ENCODE measurements at places on chromosomes 1 and 21. TPM values are rescaled to one million over a fixed set of nuclear protein-coding genes. Genes with fewer than 3 reads are reported as not detected.

DNA sequence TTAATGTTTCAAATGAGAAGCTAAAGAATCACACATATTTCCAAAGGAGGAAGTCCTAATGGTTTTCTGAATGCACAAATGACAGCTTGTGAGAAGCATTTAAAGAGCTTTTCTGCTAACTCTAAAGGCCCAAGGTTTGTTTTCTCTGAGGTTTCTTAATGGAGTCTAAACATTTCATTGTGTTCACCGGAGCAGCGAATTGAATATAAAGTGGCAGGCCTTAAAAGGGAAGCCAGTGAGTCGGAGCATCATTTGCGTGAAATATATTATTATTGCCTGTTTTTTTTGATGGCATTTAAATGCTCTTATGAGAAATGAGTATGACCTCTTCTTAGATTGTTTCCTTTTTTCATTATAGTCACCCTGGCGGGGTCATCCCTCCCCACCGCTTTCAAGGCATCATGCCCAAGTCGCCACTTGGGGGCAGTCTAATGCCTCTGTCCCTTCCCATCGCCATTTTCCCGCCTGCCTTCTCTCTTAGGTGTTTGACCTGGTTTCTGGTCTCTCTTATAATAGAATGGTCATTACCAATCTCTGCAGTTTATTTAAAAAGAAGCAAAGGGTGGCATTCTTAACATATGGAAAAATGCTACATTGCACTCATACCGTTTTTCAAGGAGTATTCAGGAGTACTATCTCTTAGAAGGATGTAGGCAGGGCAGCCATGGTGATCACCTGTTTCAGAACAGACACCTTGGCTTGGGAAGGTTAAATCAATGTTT, 25.3 kb upstream of the OVAAL start:
- DNase-seq, result peak; percentile 74

DNA sequence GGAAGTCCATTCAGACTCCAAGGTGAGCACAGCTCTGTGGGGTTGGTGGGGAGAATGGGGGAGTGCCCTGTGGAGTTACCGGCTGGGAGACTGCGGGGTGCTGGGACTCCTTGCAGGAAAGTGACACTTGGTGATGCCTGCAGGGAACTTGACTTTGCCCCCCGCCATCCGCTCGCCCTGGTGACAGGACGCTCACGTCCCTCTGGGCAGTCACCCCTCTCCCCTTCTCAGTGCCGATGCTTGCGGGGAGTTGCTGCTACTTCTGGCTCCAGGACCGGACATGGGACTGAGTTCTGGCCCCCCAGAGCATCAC, 209.5 kb upstream of the C1orf174 start:
- no peak for DNase-seq

- no peak for DNase-seq
Measured at GRCh38 chr1:219317762-219318353, 144.2 kb downstream of the LYPLAL1 start.

DNA sequence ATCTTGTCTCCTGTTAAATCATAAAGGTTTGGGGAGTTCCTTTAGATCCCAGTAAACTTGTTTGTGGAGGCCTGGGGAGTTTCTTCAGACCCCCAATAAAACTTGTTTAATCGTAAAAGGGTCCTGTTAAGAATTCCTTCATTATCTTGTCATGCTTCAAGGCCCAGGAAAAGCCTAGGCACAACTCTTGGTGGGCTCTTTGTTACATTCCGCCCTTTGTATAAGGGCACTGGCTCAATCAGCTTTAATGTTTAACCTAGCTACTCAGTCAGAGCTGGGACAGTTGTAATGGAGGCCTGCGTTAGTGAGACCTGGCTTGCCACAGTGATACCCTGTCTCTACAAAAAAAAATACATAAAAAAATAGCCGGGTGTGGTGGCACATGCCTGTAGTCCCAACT, 77.2 kb downstream of the MPZL1 start:
- DNase-seq, result no peak

- no peak for DNase-seq
Measured at GRCh38 chr1:198291036-198291435, 134.2 kb downstream of the NEK7 start.

GRCh38 chr1:26023826-26024225, 2.3 kb downstream of the EXTL1 start:
- no peak for DNase-seq

DNA sequence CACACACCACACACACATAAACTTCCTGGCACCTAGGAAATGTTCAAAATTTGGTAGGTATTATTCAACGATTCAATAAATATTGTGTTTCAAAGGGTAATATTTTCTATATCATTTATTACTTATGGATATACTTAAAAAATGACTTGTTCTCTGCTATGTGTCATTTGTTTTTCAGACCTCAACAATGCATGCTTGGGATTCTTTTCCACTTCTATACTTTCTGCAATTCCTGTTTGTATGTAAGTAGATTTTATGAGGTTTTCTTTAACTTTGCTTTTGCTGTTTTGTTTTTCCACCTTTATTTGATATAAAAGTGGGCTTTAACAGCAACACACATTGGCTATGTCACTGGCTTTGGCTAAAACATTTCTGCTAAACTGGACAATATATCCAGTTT, 3.5 kb downstream of the CEP170 start:
- no peak for DNase-seq

DNA sequence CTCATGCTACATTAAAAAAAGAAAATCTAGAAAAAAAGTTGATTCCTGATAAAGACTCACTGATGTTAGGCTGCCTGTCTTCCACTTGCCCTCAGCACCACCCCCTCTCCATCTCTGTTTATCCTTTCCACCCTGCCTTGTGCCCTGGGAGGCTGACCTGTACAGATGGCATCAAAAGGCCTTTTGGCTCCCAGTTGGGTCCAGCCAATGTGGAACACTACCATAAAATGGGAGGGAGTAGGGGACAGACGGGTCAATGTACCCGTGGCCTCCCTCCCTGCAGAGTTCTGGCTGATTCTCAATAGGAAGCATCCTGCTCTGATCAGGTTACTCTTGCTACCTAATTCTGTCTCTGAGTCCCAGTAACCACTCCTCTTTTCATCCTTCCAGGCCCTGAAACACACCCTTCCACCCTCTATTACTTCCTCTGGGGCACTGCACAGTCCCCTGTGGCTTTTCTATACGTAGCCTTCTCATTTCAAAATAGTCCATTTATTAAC, 300.0 kb downstream of the HHIPL2 start:
- no peak for DNase-seq

GRCh38 chr1:156640842-156641706, 843 bp upstream of the BCAN start:
- no peak for DNase-seq

Gene LIN28A
- total RNA-seq, result not detected

Gene DNASE2B
- not detected for total RNA-seq

Measured in A172 (cell line).